ENCODE measurements at places on chromosomes 13 and 19.

DNA sequence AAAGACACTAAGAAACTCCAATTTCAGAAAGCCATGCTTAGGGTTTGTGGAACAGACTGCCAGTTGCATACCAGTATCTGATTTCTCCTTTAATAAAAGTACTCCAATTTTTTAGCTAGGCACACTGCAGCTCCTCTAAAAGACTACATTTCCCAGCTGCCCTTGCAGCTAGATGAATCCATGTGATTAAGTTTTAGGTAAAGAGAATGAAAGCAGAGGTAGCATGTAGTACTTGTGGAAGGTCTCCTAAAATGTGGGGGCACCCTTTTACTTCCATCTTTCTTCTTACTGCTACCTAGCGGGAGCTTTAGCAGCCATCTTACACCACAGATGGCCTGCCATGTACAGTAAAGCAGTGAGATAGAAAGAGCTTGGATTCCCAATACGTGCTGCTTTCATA is 33.0 kb upstream of the TSC22D1 start:
- DNase-seq: no peak

GRCh38 chr13:79121286-79121685 is 284.8 kb downstream of the RBM26 start:
- DNase-seq: no peak

DNA sequence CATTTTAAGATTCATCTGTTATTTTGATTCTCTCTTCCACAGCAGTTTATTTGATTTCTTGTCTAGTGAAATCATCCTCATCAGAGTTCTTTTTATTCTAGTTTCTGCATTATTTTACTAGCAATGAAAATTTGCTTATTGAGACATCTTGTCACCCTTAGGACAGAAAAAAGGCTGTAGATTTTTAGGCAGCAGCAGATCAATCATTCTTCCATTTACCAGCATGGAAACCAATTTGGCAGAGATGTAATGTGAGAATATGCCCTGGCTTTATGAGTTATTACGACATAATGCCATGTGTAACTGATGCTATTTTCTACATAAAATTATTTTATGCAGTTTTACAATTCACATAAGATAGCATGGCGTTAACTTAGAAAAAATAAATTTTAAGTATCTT is 688.6 kb upstream of the SLC10A2 start:
- DNase-seq: no peak

DNA sequence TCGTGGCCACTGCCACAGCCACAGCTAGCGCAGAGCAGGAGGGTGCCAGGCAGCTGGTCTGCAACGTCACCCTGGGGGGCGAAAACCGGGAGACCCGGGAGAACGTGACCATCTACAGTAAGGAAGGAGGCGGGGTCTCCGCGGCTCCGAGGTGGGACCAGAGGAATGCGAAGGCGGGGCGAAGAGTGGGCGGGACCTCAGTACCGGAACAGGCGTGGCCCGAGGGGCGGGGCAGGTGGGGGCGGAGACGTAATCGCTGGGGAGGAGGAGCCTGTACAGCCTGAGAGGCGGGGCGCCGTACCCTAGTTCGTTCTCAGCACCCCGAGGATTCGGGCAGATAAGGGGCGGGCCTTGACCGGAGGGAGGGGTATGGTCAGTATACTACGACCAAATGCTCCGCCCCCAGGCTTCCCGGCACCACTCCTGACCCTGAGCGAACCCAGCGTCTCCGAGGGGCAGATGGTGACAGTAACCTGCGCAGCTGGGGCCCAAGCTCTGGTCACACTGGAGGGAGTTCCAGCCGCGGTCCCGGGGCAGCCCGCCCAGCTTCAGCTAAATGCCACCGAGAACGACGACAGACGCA is 2.5 kb downstream of the ICAM5 start:
- peak; percentile 82 for DNase-seq

GRCh38 chr13:51796546-51796945 is 7.4 kb downstream of the DHRS12 start:
- no peak for DNase-seq

All from foreskin fibroblast (primary cell).